ENCODE measurements at places on chromosomes 1 and 21.
A peak's percentile ranks its signal among the peaks of the same experiment; 100 is the strongest.

- peaks cover 6% of the 10 kb centered on the region for H3K4me1 ChIP-seq
- no peaks in the 10 kb centered on the region for H3K27me3 ChIP-seq
- no peaks in the 10 kb centered on the region for H3K36me3 ChIP-seq
- DNase-seq, result no peak
- H3K27ac ChIP-seq, result no peak overlapping the region
- no peak overlapping the region for H3K4me3 ChIP-seq
Measured at GRCh38 chr1:6731905-6732304, 30.3 kb upstream of the DNAJC11 start.

- H3K27me3 ChIP-seq, result no peaks in the 10 kb centered on the region
- H3K4me3 ChIP-seq, result no peak overlapping the region
Measured at GRCh38 chr1:162197615-162198421, 128.3 kb downstream of the NOS1AP start.

DNA sequence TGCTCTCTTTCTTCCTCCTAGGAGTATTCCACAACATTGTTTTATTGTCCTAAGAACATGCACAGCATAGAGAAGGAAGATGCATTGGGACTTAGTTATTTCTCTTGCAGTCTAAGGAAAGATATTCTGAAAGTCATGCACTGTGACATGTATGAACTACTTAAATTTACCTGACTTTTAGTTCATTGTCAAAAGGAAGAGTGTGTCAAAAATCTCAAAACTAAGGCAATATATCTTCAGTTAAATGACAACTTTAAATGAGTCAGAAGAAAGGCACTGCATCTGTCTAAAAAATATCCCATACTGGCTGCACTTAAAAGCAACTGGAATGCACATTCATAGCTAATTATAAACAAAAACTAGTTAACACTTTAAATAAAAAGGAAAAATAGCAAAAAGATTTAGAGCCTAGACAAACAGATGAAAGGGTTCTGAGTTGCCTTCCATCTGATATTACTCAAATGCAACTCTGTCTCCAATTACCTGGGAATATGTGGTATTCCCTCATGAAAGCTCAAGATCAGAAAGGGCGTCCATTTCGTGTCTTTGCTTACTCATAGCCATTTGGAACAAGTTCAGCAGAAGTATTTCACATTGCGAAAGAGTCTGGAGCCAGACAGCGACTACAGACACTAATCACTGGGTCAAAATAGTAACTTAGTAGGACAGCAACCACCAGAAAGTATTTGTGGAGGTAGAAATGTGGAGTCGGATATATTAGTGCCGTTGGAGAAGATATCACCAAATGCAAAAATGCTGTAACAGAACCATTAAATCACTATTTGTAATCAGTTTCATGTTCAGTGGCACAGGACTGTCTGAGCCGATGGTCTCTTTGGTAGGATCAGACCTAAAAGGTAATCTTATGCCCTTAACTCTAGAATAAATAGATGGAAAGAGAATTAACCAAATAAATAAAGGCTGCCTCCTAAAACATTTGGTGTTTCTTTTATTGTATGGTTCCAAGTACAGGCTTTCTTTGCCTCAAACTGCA is 225.7 kb downstream of the GREM2 start:
- H3K4me3 ChIP-seq, result no peak overlapping the region
- no peaks in the 10 kb centered on the region for H3K36me3 ChIP-seq
- no peak overlapping the region for H3K27ac ChIP-seq
- no peak for DNase-seq
- H3K27me3 ChIP-seq, result no peaks in the 10 kb centered on the region

DNA sequence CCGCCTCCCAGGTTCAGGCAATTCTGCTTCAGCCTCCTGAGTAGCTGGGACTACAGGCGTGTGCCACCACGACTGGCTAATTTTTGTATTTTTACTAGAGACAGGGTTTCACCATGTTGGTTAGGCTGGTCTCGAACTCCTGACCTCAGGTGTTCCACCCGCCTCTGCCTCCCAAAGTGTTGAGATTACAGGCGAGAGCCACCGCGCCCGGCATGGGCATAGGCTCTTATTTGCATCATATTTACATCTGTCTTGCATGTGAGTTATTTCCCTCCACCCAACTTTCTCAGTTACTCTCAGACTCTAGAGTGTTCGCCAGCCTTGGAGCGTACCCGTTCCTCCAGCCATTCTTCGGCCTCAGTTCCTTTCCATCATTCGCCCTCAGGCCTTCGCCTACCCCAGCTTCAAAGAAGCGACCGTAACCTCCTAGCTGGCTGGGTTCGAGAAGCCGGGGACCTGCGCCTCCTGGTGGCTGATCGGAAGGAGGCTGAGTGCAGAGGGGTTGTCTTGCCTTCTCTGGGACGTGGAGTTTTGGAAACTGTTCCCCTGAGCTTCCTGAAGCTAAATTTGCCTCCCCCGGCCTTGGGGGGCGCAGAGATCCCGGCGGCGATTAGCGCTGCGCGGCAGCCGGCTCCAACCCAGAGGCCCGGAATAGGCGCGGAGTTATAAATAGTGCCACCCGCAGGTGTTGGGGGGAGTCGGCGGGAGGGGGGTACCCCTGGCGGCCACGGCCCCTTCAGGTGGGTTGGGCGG is 3.6 kb upstream of the ZBTB7B start:
- no peaks in the 10 kb centered on the region for H3K27me3 ChIP-seq
- peak overlapping the region; percentile 98 for H3K27ac ChIP-seq
- no peak for DNase-seq
- no peaks in the 10 kb centered on the region for H3K36me3 ChIP-seq
- H3K4me3 ChIP-seq, result peak overlapping the region; percentile 96

- H3K4me1 ChIP-seq, result no peaks in the 10 kb centered on the region
- no peak for DNase-seq
- no peak overlapping the region for H3K27ac ChIP-seq
- H3K27me3 ChIP-seq, result no peaks in the 10 kb centered on the region
- H3K36me3 ChIP-seq, result no peaks in the 10 kb centered on the region
Measured at GRCh38 chr1:234229581-234230387, 143.5 kb upstream of the COA6 start.
